ENCODE measurements at places on chromosomes 3 and 15. TPM values are rescaled to one million over a fixed set of nuclear protein-coding genes. Genes with fewer than 3 reads are reported as not detected.

The IQCF5 gene
- not detected for total RNA-seq

The PLSCR5 gene
- total RNA-seq, result not detected

GRCh38 chr15:63109920-63110319 is 11.7 kb upstream of the LACTB start:
- no peak for DNase-seq

- DNase-seq, result no peak
These were observed 92.8 kb downstream of the FNDC3B start for GRCh38 chr3:172132159-172132586.

- no peak for DNase-seq
These were observed 16.2 kb downstream of the CLRN1 start for GRCh38 chr3:150956376-150956775.

DNA sequence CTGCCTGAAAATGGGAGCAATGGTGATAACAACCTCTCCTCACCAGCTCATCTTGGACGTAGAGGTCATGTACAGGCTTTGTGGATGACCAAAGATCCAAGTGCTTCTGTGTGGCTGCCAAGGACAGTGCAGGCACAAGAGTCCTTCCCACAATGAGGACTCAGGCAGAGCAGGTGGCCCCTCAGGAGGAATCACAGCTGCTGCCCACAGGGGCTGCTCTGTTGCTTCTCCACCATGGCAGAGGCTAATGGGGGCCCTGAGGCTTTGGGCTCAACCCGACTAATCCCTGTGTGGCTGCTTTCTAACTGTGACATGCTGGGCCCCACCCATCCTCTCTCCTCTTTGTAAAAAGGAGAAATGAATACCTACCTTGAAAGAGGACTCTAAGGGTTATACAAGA is 58.1 kb upstream of the MRPS22 start:
- DNase-seq, result no peak

DNA sequence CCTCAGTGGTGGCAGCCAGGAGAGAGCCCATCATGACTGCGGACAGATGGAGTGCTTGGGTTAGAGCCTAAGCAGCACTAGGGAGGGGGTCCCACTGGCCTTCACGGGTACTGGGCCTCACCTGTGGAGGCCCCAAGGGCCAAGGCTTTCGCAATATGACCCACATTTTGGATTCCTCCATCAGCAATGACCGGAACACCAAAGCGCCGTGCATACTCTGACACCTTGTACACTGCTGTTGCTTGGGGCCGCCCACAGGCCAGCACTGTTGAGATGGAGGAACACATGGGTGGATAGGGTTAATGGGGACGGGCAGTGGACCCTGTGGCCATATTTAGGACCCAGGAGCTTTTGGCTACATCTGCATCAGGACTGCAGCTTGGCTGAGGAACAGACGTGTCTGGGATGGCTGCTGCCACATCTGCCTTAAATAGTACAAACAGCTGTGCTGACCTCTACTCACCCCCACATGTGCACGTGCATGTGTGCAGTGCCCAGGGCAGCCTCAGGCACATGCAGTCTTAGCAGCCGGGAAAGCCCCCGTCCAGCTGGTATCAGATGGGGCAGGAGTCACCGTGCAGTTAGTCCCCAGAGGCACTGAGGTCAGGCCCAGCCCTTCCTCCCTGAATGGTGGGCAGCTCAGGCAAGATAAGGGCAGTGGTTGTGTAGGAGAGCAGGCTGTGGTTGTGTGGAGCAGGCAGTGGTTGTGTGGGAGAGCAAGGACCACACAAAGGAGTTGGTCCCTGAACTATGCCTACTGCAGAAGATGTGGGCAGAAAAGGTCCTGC is 3.3 kb downstream of the NDUFAF3 start:
- DNase-seq, result no peak

GRCh38 chr3:86837871-86838270 is 153.1 kb downstream of the VGLL3 start:
- no peak for DNase-seq

- DNase-seq, result no peak
These were observed 231.2 kb upstream of the CTDSPL start for GRCh38 chr3:37630441-37630840.

DNA sequence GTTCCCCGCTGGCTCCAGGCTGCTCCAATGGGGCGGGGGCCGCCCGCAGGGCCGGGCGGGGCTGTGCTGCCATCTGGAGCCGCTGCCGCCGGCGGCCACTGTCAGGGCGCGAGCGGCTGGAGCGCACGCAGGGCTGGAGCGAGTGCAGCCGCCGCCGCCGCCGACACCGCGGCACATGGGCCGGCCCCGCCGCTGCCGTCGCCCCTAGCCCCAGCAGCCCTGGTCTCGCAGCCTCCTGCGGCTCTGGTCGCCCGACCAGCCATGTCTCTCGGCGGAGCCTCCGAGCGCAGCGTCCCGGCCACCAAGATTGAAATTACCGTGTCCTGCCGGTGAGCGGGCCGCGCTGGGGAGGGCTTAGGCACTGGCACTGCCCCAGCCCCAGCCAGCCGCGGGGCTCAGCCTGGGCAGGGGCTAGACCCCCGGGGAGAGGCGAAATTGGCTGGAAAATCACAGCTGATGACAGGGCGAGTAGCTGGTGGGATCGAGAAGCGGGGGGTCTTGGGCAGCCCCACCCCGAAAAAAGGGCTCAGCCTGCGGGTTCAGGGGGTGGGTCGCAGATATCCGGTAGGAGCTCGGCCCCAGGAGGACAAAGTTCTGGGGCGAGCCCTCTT is at the start of gene CPNE9:
Gene CPNE9, plus strand, starts transcription at position 98 of the 611 bp plus-strand sequence. Its CDS starts 164 bp downstream, at position 262.
- no peak for DNase-seq

GRCh38 chr3:172913911-172914655 is 163.6 kb downstream of the ECT2 start:
- no peak for DNase-seq

- DNase-seq, result no peak
These were observed 20.0 kb upstream of the TRH start for GRCh38 chr3:129954514-129954913.

DNA sequence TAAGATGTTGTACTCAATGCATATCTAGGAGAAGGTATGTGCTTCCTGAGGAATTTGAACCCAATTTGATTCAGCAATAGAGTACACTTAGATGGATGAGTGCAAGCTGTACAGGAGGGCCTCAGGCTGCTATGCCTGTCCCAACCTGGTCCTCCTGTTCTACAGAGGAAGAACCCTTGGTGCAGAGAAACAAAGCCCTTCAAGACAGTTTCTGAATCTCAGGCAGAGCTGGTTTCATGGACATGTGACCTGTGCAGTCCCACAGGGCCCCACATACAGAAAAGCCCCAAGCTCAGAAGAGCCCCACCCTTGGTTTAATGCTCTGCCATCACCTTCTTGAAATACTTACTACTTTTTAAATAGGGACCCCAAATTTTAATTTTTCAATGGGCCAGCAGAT is 15.3 kb downstream of the FOXP1 start:
- DNase-seq, result no peak

DNA sequence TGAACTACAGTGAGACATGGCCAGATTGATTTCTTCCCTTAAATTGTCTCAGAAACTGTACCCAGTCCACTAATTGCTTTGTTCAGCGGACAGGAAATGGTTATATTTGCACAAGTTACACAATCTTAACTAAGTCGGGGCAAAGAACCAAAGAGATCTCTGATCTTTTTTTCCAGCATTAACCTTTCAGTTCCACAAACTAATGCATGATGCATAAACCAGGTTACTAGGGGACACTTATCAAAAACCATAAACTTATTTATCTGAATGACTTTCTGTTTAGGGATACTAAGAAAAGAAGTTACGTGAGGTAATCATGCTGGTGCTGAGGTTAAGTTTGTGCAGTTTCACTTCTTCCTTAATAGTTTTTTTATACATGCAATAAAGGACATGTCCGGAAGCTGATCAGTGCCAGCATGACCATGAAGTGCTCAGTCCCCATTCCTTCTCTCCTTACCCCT is 22.4 kb downstream of the FNDC3B start:
- DNase-seq, result no peak

DNA sequence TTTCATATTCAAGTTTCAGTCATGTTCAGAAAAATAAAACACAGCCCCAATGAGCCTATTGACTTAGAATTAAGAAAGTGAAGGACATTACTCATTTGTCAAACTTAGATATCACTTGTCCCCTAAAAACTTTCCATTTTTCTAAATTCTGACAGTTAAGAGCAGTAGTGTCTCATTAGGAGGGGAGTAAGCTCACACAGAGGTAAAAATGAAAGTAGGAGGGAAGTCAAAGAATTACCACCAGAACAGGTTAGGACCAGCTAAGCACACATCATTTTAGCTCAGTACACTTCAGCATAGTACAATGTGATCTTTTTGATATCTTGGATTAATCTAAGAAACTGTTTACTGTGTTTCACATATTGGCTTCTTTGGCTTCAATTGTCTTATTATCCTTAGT is 64.3 kb downstream of the OSTN start:
- DNase-seq, result no peak

GRCh38 chr15:74892313-74892712 is 2.5 kb downstream of the MPI start:
- DNase-seq, result no peak

DNA sequence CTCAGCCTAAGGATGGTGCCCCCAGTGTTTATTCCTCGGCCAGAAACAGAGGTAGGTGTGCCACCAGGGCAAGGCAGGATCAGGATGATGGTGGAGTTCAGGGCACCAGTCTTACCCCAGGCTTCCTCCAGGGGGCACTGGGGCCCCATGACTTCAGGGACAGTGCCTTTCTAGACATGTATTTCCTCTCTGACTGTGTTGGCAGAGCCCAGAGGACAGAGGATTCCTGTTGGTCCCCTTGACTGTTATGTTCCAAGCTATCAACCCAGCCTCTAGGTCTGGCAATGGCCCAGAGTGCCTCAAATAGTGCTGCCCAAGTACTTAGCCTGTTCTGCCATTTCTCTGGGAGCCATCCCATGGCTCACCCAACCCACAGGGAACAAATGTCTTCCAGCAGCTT is 2.8 kb downstream of the HEMK1 start:
- peak; percentile 84 for DNase-seq

DNA sequence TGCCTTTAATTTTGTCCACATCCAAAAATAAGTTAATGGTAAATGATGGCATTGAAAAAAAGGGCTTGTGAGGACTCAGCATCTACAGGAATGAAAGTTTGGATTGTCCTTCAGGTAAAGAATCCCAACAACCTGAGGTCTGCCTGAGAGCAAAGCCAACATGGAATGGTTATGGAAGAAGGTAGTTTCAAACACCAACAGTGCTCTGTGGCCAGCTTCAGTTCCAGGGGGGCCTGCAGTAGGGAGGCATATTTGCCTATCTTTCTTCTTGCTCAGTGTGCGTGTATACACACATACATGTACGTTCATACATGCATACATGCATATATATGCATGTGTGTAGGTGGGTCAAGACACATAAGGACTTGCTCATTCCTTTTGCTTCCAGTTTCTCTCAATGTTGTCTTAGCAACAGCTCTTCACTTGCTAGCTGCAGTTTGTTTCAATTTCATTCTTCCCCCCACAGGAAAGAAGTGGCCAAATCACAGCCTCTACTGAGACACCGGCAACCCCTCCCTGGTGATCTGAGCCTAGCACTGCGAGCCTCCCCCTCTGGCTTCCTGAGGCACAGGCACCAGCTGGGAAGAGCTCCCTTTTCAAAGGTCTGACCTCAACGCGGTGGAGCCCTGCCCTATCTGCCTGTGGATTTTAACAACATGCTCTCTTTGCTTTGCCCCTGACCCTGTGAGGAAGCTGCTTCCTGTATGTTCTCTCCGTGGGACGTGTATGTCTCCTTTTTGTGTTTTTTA is 146.2 kb downstream of the KLF13 start:
- peak; percentile 71 for DNase-seq

DNA sequence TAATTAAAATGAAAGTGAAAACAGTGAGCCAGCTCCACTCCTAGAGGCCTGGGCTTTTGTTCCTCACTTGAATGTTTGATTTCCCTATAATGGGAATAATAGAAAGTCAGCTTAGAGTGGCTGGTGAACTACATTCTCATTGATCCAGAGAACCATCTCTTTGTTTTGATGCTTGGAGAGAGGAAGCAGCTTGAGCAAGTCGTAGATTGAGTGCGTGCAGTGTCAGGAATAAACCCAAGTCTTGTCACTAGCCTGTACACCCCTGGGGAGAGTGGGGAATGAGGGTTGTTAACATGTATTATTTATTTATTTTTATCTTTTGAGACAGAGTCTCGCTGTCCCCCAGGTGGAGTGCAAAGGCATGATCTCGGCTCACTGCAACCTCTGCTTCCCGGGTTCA is 885 bp upstream of the LSG1 start:
- no peak for DNase-seq

- no peak for DNase-seq
These were observed 191.1 kb downstream of the PDZRN3 start for GRCh38 chr3:73433687-73434086.

DNA sequence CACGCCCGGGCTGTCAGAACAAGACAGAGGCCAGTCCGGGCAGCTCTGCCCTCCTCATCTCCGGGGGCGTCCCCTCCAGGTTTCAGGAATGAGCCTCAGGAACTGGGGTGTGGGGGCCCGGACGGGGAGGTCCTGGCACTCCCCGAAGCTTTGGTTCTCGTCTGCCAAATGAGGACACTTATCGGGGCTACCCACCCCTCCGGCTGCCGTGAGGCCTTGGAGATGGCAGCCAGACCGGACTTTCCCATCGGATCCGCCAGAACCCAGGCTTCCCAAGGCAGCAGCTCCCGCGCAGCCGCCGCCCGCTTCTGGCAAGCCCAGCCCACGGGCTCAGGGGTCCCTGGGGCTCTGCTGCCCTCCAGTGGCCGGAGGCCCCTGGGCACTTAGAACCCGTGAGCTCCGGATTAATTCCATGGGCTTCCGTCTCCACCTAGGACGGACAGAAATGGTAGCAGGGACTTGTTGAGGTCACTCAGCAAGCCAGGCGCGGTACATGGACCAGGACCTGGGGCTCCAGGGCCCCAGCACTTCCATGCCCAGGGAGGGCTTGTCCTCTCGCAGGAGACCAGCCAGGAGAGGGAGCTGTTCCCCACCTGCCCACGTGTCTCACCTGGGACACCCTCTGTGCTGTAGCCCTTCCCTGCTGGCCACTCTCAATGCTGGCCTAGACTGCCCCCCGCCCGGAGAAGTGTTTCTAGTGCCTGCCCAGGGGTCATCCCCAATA is 89.4 kb downstream of the LINGO1 start:
- DNase-seq, result peak; percentile 62

DNA sequence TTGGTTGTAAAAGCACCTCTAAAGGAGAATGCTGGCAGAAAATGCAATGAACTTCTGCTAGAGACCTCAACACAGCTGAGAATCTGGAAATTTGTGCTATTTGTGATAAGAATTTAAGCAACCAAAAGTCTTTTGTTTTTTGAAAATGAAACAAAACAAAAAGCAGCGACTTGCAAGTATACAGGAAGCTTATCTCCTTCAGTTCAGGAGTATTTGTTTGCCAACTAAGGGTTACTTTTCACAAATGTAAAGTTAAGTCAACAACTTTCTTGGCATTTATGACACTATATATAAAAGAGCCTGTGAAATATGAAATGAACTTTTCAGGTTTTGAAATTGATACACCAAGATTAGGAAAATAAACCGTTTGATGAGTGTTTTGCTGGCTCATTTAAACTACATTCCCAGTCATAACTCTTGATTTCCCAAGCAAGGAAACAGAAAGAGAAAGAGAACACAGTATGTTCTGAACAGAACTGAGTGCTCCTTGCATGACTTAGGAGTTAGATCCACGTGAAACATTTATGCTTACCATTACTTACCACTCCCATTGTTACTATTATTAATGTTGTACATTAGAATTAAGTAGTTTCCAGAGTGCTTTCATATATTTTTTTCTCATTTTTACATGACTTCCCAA is 92.3 kb upstream of the COL8A1 start:
- DNase-seq, result no peak

All from CD8-positive, alpha-beta memory T cell (primary cell).